GM23248 (cell line): ENCODE measurements at places on chromosomes 6 and 20. TPM values are rescaled to one million over a fixed set of nuclear protein-coding genes. Genes with fewer than 3 reads are reported as not detected.
A peak's percentile ranks its signal among the peaks of the same experiment; 100 is the strongest.

Gene BANF2
- polyA plus RNA-seq, result not detected in 2 replicates

- DNase-seq, result no peak
These were observed 730.5 kb upstream of the MAP3K7 start for GRCh38 chr6:91317247-91317835.

DNA sequence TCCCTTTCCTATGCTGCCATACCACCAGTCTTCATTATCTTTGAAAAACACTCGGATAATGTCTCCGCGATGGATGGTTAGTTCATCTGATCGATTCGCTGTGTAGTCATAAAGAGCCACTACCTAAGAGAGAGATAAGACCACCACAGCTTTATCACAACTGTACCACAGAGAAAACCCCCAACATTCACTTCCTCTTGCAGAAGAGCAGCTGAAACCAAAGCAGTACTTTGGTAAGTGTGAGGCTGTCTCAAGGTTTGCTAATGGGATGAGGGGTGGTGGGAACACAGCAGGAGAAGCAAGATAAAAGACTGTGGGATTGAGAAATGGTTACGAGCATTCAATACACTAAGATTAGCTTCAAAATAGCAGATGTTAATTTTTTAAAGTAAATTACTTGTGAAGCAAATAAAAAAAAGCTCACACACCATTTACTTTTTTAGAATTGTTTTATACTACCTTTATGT, 142.1 kb downstream of the MYB start:
- DNase-seq, result no peak

DNA sequence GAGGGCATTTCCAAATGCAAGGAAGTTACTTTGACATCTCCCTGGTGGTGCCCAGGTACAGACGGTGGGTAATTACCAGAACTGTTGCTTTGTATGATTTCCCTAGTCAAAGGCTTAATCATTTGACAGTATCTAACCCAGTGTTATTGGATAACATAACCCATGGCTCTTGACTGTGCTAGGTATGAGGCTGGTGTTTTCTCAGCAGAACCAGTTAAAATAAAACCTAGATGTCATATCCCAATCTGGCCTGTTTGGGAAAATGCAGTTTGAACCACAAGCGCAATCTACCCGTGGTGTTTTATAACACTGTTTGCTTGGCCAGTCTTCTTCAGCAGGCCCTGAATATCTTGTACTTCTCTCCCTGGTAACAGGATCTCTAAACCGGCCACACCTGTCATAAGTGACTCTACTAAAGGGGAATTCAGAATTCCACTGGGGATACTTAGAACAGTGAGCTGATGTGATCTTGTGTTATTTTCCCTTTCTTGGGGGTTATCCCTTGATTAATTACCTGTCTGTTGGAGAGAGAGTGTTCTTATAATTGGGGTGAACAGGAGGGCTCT, 32.8 kb downstream of the PPP1R14C start:
- DNase-seq, result no peak

DNA sequence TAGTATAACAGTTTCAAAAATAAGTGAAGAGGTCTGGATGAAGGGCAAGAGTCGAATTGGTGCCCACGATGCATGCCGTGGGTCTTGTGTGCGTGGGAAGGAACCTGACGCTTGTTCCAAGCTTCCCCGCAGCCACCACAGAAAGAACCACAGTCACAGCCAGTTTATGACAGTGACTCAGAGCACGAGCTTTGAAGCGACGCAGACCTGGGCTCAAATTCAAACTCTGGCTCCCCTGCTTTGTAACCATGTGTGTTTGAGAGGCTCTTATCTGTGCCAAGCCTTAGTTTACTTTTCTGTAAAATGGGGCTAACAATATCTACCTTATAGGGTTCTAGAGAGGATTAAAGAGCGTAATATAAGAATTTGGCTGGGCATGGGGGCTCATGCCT, 65.5 kb downstream of the SYNJ2 start:
- peak; percentile 84 for DNase-seq

- no peak for DNase-seq
These were observed 123.2 kb upstream of the TMEM170B start for GRCh38 chr6:11414176-11414963.

DNA sequence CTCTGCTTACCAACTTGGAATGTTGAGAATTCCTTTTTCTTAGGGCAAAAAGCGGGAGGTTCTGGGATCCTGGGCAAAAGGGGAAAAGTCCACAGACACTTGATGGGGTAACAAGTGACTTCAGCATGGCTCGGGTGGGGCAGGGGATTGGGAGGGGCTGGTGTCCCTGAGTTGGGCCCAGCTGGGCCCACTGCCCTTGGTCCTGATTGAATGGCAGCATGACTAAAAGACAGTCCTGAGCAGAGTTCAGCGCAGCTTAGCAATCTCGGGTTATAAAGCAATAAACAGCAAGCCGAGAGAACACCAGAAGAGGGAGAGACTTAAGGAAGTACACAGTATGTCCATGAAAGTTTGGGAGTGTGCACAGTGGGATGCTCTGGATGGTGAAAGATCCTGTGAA, 5.6 kb downstream of the PPP2R5D start:
- no peak for DNase-seq

DNA sequence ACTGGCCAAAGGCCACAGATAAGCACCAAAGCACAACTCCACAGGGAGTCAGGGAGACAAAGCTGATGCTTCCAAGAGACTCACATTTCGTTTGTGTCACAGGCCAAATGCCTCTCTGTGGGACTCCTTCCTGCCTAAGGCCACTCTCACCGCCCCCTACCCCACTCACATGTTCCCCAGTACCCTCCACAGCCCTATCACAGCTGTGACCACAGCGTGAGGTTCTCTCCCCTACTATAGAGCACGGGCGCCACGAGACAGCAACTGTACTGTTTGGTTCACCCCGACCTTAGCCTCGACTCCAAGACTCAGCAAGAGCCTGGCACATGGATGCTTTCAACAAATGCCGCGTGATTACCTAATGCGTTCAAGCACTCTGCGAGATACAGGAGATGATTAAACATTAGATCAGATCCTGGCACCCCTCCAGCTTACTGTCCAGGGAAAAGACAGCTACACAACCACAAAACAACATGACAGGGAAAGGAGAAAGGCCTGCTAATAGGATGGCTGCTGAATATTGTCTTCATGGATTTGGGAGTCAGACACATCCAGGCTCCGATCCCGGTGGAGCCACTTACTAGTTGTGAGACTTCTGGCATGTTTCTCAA, 105.5 kb downstream of the AGPAT4 start:
- peak; percentile 99 for DNase-seq

GRCh38 chr6:116059713-116060571, 749 bp downstream of the FRK start:
- peak; percentile 42 for DNase-seq

DNA sequence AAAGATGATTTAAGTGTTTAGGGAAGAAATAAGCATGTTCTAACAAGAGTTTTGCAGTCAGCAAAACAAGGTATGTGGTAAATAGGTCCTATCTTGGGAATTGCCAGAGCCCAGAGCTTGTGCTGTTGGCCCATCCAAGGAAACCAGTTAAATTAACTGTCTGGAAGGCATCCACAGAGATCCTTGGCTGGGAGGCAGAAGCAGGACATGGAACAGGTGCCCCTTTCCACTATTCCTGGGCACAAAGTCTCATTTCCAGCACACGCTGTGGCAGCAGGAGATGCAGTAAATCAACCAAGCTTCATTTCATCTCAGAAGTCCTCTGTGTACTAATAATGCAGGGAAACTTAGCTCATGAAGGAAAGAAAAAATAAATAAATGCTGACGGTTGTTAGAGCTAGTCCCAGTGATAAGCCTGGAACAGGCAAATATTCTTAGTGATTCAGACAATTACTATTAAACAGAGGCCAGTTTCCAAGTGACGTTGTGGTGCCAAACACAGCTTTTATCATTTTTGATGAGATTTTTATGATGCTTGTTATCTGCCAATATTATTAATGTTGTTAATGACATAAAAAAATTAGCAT, 39.8 kb upstream of the SNAP25 start:
- no peak for DNase-seq

- DNase-seq, result no peak
These were observed 142.5 kb upstream of the HDDC2 start for GRCh38 chr6:125444006-125444923.
